ENCODE measurements at places on chromosomes 13 and 19.

DNA sequence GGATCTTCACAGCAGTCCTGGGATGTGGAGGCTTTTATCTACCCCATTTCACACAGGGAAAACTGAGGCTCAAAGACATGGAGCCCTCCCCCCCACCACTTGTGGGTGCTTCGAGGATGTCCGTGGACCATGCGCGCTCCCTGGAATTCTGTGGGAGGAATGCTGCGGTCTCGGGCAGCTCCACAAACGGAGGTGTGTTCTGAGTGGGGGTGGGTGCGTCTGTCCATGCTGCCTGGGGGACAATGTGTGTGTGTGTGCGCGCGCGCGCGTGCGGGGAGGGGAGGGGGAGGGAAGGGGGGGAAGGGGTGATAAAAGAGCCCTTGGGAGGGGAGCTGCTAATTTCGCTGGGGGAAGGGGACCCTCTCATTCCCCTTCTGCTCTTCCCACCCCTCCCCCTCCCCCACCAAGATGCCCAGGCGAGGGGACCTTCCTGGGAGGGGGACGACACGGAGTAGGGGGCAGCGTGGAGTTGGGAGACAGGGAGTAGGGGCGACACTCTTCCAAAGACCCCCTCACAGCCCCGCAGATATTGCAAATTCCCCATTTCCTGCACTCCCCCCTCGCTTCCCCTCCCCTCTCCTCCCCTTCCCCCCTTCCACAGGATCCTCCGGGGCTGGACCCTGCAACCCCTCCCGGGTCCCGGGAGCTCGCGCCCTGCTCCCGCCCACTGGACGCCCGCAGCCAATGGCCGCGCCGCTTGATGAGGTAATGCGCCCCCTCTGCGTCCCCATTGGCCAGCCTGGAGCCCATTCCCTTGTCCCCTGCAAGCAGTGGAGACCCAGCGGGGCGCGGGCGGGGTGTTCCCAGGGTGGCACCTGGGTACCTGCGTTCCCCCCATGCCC lies 18.9 kb upstream of the ZNRF4 start:
- no peak for DNase-seq

DNA sequence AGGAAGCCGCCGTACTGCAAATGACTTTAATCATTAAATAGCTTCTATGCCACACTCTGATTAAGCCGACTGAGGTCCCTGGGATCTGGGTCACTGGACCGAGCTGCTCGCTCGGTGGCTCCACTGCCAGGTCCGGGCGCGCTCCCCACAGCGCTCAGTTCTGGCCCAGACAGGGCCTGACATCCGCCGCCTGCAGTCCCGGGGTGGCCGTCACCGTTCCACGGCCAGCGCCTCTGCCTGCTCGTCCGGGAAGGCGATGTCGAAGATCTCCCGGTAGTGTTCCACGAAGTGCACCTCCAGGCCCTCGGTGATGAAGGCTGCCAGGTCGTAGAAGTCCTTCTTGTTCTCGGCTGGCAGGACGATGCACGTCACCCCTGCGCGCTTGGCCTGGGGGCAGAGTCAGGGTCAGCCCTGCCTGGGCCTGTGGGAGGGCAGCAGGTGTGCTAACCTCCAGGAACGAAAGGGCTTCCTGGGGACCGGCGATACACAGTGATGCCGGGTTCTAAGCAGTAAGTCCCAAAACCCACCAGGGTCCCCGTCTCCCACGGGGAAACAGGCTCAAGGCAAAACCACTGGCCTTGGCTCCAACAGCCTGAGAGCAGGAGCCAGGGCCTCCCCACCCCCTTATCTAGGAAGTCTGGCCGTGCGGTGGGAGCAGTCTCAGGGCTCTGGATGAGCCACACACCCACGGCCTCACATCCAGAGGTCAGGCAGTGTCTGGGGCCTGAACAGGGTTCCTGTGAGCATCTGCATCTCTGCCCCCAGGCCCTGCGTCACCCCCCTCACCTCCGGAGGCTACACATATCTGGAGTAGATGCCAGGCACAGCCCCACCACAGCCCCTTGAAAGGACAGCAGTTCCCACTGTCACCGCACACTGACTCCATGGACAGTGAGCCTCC lies 2.0 kb downstream of the RPL36 start:
- no peak for DNase-seq

- no peak for DNase-seq
Measured at GRCh38 chr13:71577127-71577526, 289.9 kb downstream of the DACH1 start.

DNA sequence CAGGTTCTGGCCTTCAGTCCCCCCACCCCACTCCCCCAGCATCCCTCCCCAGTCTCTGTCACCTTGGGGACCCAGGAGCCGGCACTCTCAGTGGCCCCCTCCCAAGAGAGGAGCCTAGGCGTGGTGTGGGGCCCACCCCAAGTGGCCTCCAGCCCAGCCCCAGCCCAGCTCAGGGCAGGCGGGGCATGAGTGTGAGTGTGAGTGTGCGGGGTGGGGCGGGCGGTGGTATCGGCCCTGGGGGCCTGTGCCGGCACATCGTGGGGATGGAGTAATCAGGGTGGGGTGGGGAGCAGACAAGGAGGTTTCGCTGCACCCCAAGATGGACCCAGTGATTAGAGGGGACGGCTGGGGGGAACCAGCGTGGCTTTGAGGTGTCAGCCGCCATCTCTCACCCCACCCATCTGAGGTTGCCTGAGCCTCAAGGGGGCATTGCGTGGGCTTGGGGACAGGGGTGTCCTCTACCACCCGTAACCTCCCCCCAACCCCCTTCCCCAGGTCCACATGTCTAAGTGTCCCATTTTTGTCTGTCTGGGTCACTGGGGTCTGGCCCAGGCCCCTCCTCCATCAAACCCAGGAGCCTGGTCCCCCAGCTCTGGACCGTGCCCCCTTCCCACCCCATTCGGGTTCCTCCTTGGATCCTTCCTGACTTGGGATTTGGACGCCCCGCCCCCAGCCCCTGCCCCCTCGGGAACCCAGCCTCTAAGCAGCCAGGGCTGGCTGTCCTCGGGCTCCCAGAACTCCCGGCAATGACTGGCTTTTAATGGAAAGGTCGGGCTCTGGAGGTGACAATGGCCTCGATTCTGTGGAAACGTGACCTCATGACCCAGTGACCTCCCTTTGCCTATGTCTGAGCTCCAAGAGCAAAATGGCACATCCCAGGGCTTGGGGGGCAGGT lies 6.9 kb upstream of the SULT2B1 start:
- DNase-seq, result no peak

DNA sequence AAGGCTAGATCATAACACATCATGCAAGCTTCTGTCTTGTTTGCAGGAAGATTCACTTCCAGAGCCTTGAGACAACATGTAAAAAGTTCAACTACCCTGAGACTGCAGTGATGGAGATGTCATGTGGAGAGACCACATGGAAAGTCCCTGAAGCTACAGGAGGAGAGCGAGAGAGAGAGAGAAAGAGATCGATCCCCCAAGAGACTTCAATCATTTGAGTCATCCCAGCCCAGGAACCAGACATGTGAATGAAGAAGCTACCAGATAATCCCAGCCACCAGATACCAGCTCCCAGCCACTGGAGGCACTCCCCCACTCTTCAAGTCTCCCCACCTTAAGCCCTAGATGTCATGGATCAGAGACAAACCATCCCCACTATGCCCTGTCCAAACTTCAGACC lies 10.7 kb upstream of the EVI5L start:
- no peak for DNase-seq

DNA sequence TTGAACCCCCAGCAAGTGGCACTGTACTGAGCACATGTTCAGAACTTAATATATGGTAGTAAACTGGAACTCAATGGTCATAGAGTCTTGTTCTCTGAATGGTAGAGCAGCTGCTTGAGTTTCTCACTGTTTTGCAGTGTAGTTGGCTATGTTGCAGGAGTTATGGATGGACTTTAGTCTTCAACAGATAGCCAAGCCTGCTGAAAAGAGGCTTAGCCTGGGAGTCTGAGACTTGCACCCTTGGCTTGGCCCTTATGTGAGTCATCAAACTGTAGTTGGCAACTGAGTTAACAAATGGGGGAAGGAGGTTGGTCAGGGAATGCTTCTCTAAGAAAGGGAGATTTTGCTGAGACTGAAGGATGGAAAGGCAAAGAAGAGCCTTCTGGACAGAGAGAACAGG lies 62.5 kb downstream of the C13orf42 start:
- no peak for DNase-seq

DNA sequence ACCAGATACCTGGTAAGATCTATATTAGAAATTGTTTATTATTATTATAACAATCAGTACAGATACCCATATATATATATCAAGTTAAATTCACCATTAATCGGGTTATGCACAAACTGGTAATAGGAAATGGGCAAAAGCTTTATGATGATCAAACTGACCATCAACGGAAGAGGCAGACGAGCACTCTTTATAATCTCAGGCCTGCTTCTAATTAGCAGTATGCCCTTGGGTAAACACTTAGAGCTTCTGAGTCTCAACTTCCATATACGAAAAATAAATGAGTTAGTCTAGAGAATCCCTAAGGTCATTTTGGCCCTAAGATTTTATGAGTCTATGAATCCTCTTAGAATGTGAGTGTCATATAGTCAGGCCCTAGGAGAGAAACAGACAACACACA lies 710.9 kb downstream of the PCDH9 start:
- no peak for DNase-seq

GRCh38 chr13:70107498-70108281 lies at the start of gene ATXN8OS:
TSS of gene ATXN8OS (plus strand) at chr13:70107826.
- DNase-seq, result no peak

DNA sequence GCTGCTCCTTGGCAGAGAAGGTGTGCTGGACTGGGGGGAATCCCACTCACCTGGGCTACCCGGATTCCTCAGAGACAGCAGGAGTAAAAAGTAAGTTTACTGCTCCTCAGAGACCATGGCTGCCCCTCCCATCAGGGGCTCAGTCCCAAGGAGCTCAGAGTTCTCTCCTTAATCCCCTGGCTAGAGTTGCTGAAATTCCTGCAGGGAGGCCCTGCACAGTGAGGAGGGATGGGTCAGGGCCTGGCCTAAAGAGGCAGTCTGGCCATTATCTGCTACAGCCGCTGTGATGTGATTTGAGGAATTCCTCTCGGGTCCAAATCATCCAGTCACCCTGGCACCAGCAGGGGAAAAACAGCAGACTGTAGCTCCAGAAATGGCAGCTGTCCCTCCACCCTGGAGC lies 502.5 kb downstream of the PCDH17 start:
- DNase-seq, result no peak

- DNase-seq, result no peak
Measured at GRCh38 chr13:67117010-67117550, 113.1 kb downstream of the PCDH9 start.

GRCh38 chr13:23430664-23431063 lies 2.8 kb downstream of the SACS start:
- DNase-seq, result no peak

DNA sequence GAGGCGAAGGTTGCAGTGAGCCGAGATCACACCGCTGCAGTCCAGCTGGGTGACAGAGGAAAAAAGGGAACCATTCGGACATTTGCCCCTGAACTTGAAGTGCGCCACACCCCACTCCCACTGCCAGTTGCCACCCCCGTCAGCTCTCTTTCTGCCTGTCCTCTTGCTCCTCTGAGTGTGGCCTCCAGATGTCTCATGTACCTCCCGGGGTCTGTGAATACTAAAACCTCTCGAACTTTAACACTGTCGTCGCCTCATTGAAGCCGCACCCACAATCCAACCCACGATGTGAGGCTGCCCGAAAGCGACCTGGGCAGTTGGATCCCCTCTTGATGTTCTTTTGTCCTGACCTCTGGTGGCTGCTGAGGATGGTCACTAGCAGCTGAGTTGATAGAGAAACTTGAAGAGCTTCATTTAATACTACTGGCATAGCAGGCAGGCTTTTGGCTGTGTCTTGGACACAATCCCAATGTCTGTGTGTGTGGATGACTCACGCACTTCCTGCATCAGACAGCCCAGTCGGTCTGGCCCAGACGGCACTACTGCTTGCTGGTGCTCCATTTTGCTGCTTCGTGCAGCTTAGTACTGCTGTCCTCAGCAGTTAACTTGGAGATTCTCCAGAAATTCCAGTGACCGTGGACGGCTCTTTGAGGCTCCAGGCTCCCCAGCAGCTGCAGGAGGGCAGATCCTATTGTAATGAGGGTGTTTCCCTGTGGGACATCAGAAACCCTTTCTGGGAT lies 4.2 kb downstream of the FPR3 start:
- DNase-seq, result no peak

- no peak for DNase-seq
Measured at GRCh38 chr13:111969551-111970135, 97.3 kb upstream of the SOX1 start.

DNA sequence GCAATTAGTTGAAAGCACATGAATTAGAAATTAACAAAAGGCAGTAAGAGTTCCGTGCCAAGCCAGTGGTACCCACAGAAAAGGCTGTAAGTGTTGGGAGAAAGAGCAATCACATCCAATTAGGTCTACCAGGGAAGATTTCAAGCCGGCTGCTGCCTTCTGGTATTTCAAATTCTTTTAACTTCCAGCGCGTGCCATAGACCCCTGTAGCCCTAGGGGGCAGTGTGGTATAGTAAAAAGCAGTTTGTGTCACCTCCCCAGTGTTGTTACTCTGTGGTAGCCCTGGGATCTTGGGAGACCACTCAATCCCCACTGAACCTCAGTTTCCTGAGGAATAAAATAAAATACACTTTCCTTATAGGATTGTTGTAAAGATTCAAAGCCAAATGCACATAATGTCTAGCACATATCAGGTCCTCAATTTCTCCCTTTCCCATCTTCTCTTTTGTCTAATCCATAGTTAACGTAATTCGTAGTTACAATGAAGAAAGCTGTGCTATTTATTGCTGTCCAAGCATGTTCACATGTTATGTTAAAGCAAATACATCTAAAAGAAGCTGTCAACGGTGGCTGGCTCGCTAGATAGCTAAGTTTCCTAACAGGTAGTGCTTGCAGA lies 230.2 kb downstream of the TDRD3 start:
- no peak for DNase-seq

DNA sequence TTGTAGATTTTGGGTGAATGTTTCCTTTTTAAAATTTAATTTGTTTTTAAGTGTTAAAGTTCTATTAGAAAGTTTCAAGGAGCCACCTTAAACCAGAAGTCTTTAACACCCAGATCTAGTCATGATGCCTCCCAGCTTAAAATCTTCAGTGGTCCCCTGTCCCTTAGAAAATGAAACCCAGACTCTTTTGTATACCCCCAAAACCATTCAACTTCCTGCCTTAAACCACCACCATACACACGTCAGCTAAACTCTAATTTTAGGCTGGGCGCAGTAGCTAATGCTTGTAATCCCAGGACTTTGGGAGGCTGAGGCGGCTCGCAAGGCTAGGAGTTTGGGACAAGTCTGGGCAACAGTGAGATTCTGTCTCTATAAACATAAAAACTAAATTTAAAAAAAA lies 37.9 kb downstream of the N4BP2L1 start:
- DNase-seq, result no peak

- no peak for DNase-seq
Measured at GRCh38 chr19:29586401-29586800, 19.7 kb upstream of the POP4 start.

- no peak for DNase-seq
Measured at GRCh38 chr19:35379992-35380391, 9.1 kb downstream of the GPR42 start.

- no peak for DNase-seq
Measured at GRCh38 chr19:2287585-2288337, 5.8 kb upstream of the PEAK3 start.

All from stimulated activated naive CD4-positive, alpha-beta T cell (primary cell).